ENCODE measurements at places on chromosomes 13 and 19.

DNA sequence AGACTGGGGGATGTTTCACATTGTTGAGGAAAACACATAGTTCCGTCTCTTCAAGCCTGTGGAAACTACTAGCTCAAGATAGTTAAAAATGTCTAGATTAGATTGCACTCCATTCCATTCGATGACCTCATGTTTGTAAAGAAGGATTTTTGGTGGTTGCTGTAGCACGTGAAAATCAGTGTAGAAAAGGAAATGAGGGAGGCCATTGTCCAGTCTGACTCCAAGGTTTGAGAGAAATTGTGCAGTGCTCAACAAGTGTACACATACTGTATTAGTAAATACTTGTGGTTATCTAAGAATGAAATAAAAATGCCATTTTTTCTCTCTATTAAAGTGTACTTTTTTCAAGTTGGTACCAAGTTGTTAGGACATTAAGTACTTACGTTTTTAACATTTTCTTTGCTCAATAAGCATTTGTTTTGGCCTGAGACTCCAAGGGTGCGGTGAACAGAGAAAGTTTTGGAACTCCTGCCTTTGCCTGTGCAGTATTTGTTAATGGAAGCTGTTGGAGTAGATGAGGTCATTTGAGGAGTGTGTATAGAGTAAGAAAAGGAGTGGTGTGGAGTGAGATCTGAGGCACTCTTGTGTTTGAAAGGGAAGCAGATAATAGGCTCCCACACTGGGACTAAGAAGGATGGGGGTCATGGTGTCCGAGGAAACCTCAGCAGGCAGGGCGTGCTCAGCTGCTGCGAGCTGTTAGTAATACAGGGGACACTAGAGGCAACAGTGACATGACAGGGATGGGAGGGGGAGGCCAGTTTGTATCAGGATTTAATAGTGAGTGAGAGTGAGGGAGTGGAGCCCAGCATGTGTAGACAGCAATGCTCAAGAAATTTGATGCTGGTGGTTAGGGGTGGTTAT lies 4.4 kb downstream of the WASF3 start:
- H3K27ac ChIP-seq: peak overlapping the region; percentile 51
- no peaks in the 10 kb centered on the region for H3K36me3 ChIP-seq
- DNase-seq: no peak
- H3K4me3 ChIP-seq: no peak overlapping the region
- H3K4me1 ChIP-seq: peaks cover 25% of the 10 kb centered on the region
- H3K27me3 ChIP-seq: no peaks in the 10 kb centered on the region

GRCh38 chr13:92260363-92260762 lies 861.9 kb downstream of the GPC5 start:
- H3K4me1 ChIP-seq: no peaks in the 10 kb centered on the region
- no peaks in the 10 kb centered on the region for H3K36me3 ChIP-seq
- no peaks in the 10 kb centered on the region for H3K27me3 ChIP-seq
- no peak overlapping the region for H3K27ac ChIP-seq
- H3K4me3 ChIP-seq: no peak overlapping the region

DNA sequence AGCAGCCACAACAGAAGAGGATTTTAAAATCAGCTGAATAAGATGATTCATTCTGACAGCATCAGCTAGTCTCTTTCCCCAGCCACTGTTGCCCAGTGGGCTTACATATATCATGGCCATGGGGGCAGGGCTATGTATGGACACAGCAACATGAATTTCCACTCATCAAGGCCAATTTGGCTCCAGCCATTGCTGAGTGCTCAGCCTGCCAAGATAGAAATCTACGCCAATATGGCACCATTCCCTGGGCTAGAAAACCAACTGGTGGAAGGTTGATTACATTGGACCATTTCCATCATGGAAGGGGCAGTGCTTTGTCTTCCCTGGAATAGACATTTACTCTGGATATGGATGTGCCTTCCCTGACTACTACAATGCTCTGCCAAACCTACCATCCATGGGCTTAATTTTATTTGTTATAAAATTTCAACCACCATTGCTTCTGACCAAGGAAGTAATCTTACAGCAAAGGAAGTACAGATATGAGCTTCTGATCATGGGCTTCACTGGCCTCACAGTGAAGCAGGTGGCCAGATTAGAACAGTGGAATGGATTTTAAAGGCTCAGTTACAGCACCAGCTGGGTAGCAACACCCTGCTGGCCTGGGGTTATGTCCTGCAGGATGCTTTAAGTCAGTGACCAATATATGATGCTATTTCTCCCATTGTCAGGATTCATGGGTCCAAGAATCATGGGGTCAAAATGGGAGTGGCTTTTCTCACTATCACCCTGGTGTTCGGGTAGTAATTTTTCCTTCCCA lies 9.8 kb upstream of the ALOX5AP start:
- H3K4me1 ChIP-seq: peaks cover 44% of the 10 kb centered on the region
- H3K27ac ChIP-seq: peak overlapping the region; percentile 45
- no peaks in the 10 kb centered on the region for H3K36me3 ChIP-seq
- H3K4me3 ChIP-seq: no peak overlapping the region
- H3K27me3 ChIP-seq: no peaks in the 10 kb centered on the region

DNA sequence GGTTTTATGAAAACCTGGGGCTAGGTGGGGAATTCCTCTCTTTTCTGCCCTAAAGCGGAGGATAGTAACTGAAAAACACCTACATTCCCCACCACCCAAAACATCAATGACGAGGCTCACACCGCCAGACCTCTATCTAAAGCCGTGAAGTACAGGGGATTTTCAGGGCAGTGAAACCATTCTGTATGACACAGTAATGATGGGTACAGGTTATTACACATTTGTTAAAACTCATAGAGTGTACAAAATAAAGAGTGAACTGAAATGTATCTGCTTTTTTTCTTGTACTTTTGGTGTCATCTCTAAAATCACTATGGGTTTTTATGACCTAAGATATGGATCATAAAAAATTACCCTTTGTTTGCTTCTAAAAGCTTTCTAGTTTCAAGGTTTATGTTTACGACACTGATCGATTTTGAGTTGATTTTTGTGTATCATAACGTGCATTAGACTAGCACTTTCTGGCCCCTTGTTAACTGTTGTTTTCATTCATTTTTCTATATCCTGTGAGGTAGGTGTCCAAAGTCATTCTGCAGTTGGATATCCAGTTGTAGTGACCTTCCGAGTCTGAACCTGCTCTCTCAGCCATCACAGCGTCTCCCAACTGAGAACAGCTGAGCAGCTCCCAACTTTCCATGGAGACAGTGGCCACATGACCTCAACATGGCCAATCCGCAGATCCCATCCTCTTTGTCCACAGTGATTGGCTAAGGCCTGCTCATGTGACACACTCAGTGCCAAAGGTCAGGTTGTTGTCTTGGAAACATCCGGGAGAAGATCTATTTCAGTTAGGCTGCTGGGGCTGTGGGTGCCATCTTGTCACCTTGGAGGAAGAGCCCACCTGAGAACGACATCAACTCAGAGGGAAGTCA lies 10.3 kb downstream of the MBD3L2B start:
- no peaks in the 10 kb centered on the region for H3K36me3 ChIP-seq
- H3K4me3 ChIP-seq: no peak overlapping the region
- no peaks in the 10 kb centered on the region for H3K4me1 ChIP-seq
- no peak overlapping the region for H3K27ac ChIP-seq
- no peaks in the 10 kb centered on the region for H3K27me3 ChIP-seq
